ENCODE measurements at places on chromosomes 7 and 10.
A peak's percentile ranks its signal among the peaks of the same experiment; 100 is the strongest.

- DNase-seq = no peak
These were observed 38.3 kb upstream of the MYL10 start for GRCh38 chr7:101667399-101667798.

- DNase-seq = no peak
These were observed 13.7 kb downstream of the DRGX start for GRCh38 chr10:49382226-49382625.

DNA sequence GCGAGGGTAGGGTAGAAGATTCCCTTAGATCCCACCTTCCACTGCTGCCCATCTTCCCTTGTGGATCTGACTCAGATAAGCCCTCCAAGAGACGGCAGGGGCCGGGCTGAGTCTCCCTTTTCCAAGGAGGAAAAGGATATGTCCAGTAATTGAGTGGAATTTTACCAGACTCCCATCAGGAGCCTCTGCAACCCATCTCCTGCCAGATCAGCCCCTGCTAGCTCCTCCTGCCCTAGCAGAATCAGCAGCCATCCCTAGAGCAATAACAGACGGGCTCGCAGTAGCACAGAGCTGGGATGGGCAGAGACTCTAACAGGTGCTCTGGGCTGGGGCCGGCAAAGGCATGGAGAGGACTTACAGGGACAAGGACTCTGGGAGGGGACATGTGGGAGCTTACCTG, 73.5 kb downstream of the C10orf105 start:
- DNase-seq = no peak

GRCh38 chr10:73865459-73866442, 8.6 kb downstream of the CAMK2G start:
- DNase-seq = no peak

DNA sequence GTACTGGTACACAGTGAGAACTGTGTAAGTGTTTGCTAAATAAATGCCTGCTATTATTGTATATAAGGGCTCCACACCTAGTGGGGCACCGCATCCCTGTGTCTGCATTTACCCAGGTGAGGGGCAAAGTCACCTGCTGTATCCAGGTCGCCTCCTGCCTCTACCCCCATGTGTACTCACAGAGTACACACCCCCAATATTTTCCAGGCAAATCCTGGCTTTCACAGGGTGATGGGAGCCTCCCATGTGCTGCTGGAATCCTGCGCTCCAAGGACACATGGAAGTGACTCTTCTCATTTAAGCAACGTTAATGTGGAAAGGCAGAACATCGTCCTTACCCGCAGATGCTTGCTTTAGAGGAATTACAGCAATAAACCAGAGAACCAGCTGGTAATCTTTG, 48.2 kb downstream of the ARHGAP22 start:
- no peak for DNase-seq

GRCh38 chr10:102726274-102726673, 11.8 kb downstream of the SFXN2 start:
- DNase-seq = no peak

GRCh38 chr7:137606061-137606674, 240.6 kb downstream of the DGKI start:
- peak; percentile 14 for DNase-seq

Measured in HS-5 (cell line).